NCI-H2171 (cell line): ENCODE measurements at places on chromosomes 6 and 20.

- DNase-seq = no peak
These were observed 26.8 kb upstream of the BCAS1 start for GRCh38 chr20:54097236-54097529.

GRCh38 chr20:50982363-50982762 is 23.7 kb downstream of the MOCS3 start:
- DNase-seq = no peak

GRCh38 chr20:62661647-62662046 is 19.3 kb downstream of the SLCO4A1 start:
- DNase-seq = no peak

DNA sequence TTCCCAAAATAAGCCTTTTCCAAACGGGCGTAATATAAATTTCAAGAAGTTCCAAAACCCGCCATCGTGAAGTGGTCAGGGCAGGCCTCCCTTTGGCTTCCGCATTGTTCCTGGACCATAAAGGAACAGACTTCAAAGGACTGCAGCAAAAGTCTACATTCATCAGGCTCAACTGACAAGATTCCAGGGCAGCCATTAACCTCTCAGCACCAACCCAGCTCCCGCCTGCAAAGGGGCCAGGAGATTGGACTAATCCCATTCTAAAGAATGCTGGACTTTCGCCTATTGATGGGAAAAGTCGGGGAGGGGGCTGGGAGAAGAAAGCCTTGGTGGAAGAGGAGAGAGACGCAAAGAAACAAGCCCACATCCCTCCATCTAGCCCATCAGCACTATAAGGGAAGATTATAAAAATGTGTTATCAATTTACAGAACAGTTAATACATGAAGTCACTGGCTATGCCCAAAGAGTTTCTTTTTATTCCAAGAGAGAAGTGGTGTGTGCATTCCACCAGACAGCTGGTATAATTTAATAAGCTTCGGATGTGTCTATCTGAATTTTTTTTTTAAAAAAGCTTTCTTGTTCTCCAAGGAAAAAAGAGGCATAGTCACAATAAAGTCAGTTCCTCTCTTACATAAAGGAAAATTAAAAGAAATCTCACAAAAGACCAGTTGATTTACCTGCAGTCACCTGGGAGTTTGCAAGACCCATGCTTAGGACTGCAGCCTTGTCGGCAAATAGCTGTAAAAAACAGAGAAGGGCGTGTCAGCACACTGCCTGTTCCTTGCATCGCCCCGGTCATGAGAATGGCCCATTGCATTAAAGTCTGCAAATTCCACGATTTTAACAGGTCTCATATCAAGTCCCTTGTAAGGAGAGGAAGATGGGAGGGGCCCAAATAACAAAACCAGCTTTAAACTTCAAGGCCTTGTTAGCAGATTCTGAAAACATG is 17.8 kb downstream of the JAG1 start:
- no peak for DNase-seq

DNA sequence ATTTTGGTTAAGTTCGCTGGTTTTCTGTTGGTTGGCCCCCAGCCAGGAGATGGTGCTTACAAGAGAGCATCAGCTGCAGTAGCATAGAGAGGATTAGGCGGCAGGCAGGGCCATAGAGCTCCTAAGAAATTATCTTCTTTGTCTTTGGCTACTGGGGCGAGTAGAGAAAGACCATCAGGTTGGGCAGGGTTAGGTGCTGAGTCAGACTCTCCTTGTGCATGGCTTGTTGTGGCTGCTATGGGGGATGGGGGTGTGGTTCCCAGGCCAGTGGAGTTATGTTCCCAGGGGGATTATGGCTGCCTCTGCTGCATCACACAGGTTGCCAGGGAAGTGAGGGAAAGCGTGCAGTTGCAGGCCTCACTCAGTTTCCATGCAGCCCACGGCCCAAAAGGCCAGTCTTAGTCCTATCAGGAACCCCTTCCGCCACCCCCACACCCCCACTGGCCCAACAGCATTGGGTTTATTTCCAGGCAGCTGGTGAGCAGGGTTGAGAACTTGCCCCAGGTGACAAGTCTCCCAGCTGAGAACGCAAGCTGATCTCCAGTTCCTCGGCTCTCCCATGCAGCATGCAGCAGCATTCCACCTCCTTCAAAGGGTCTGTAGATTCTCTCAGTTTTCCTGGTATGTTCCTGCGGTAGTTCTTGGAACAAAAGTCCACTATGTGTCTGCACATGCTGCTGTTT is 243.7 kb downstream of the UTRN start:
- DNase-seq = no peak
